ENCODE measurements at places on chromosomes 11 and 22.

- peak; percentile 44 for DNase-seq
These were observed 3.2 kb upstream of the STK33 start for GRCh38 chr11:8597182-8597581.

DNA sequence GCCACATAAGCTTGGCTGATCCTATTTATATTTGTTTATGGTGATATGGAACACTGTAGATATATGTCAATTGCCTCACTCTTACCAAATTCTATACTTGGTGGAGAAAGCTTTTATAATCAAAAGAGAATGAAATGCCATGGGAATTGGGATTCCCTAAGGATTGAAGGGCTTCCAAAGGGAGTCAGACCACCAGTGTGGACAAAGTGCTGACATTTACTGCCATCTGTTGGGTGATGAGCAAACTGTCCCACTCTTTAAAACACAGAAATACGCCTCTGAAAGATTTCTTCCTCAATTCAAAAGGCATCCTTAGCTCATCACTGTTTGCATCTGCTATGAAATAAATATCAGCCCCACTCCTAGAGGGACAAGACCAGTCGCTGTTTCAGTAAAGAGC is 7.1 kb downstream of the SLC1A2 start:
- peak; percentile 43 for DNase-seq

GRCh38 chr11:19433367-19433766 is 192.6 kb upstream of the E2F8 start:
- DNase-seq = no peak

DNA sequence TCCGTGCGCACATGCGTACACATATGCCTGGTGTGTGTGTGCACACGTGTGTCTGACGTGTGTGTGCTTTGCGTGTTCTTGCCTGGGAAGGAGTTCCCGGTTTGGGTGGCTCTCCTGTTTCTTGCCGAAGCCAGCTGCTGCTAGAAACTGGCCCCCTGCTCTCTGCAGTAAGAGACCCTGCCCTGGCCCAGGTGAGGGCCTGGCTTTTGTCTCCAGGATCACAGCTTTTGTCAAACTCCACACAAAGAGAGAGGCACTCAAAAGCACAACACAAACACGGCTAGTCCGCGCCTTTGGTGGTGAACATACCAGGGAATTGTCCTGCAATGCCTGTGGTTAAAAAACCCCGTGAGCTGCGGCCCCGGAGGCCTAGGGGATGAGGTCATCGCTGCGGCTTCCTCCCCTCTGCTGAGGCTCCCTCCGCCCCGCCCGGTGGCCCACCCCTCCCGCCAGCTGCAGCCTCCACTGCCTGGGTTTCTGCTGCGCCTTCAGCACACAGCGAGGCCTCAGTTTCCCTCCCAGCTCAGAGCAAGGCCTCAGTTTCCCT is 88.9 kb downstream of the KCNQ1 start:
- DNase-seq = no peak

DNA sequence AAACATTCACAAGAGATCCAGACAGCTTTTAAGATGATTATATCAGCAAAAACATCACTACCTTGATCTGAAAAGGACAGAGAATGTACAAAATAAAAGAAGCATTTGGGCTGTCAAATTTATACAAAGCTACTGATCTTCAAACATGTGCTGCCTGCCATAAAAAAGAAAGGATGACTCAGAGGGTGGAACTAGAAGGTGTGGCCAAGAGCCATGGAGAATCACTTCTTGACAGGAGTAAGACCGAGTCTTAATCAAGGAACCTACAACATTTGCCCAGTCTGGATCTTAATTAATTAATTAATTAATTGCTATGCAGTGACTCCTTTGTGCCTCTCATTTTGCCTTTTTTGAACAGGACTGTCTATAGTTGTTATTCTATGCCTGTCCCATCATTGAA is 33.2 kb downstream of the C11orf96 start:
- DNase-seq = no peak

GRCh38 chr22:48755059-48755949 is 1072.4 kb downstream of the BRD1 start:
- DNase-seq = no peak

- DNase-seq = peak; percentile 48
These were observed 1.9 kb downstream of the TIRAP start for GRCh38 chr11:126284829-126285228.

DNA sequence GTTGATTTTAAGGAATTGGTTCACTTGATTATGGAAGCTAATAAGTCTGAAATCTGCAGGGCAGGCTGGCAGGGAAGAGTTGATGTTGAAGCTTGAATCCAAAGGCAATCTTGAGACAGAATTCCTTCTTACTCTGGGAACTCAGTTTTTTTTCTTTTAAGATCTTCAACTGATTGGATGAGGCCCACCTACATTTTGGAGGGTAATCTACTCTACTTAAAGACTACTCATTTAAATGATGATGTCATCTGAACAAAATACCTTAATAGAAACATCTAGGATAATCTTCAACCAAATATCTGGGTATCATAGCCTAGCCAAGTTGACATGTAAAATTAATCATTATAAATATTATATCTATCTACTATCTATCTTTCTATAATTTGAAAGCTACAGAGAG is 163.2 kb downstream of the PGR start:
- DNase-seq = no peak

DNA sequence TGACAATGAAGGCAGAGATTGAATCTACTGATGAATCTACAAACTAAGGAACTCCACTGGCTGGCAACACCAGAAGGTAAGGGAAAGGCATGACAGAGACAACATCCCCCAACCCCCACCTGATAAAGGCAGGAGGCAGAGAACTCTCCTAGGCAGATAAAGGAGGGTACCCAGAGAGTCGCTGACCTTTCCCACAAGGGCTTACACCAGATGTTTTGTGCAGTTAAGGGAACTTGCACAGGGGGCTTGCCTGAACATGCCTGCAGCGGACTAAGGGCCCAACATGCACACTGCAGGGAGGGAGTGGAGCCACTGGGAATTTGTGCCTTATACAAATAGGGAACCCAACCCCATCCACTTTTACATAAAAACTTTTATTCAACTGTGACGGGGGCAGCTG is 1996.9 kb upstream of the RAG2 start:
- DNase-seq = no peak

DNA sequence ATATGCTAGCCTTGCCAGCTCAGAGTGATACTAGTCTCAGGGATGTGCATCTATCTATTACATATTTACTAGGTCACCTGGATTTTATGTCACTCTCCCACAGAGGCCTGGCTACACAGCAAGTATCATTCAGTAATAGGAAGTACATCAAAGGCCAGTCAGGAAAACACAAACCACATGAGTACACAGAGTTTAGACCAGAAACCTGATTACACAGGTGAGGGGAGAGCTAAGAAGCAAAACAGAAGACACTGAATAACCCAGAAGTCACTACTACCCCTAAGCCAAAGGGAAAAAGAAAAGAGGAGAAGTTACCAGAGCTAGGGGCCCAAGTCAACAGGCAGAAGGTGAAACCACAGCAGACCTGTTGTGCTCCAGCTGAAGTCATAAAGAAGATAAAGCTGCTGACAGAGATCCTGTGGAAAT is 13.3 kb downstream of the LPXN start:
- no peak for DNase-seq

DNA sequence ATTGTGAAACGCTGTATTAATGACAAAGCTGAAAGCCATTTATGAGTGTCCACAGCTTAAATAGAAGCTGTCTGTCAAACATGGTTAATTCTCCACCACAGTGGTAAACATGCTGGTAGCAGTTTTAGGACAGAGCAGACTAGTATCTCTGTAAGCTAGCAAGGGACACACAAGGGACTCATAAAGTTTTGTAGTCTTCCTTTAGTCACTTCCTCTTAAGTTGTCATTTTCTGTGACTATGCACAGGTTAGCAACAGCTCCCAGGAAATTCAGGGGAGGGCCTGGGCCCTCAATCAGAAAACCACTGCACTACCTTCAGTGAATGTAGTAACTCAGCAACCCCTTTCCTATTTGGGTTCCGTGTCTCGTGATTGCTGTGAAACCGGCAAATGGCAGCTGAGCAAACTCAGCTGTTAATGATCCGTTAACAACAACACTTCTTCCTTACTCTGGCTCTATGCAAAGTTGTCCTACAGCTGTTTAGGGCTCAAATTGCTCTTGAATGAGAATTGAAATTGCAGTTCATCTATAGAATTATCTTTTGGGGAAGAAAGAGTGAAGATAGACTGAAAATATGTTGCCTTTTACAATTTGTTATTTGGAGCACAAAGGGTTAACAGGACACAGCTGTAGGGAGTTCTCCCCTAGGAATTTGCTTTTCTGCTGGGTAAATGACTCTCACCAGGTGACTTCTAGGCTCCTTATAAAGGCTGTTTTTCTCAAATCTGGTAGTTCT is at the start of gene MMP26:
Gene MMP26, plus strand, starts transcription at position 731 of the 736 bp plus-strand sequence.
- DNase-seq = no peak

DNA sequence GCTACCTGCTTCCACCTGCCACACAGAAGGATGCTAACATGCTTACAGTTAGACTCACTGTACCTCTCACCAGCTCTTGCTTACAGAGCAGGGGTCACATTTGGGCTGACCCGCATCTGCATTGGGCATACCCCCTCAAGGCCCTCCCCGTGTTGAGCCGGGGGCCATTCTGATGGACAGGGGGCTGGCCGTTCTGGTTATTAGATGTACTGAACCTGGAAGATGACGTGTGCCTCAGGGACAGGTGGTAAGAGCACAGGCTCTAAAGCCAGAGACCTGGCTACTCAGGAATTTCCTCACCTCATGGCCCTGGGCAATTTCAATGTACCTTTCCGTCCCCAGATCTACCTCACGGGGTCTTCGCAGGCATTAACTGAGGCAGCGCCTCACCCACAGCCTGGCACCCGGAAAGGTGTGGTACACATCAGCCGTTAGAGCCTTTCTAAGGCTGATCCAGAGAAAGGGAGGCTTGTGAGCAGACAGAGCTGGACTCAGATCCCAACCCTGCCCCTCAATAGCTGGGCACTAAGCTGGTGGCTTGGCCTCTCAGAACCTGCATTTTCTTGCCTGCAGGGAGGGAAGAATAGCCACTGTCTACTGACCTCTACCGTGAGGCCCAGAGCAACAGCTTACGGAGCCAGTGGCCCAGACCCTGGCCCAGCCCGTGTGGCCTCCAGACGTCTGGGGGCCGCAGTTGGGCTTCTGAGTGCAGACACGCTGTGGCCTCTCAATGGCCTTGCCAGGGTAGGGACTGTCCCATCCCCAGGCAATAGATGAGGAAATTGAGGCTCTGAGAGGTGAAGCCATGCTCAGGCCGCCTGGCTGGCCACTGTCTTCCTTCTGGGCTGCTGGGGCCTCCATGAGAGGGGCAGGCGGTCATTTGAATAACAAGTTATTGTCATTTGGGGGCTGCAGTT is 100.6 kb downstream of the MORC2 start:
- DNase-seq = no peak

All from A549 (cell line).